Hair follicle dermal papilla cell (primary cell): ENCODE measurements at places on chromosomes 1 and 21. TPM values are rescaled to one million over a fixed set of nuclear protein-coding genes. Genes with fewer than 3 reads are reported as not detected.

The SAMD13 gene
- 0.49 and 0.97 TPM in 2 replicates for total RNA-seq

The FLG2 gene
- not detected in 2 replicates for total RNA-seq

The OR14K1 gene
- total RNA-seq: 0.49 TPM in 1 of 2 replicates, not detected in the other

The GSTM5 gene
- 6.0 and 12.5 TPM in 2 replicates for total RNA-seq

The TMEM125 gene
- total RNA-seq: not detected in 2 replicates

The FAM76A gene
- total RNA-seq: 25.6 and 28.7 TPM in 2 replicates

The ESRRG gene
- under 0.01 TPM in 1 of 2 replicates, not detected in the other for total RNA-seq

The CLCA1 gene
- not detected in 2 replicates for total RNA-seq

The KLHDC7A gene
- total RNA-seq: not detected in 2 replicates

The ARHGEF19 gene
- total RNA-seq: 8.3 and 9.1 TPM in 2 replicates

The EFCAB14 gene
- 63.4 and 66.2 TPM in 2 replicates for total RNA-seq

The CRYZL1 gene
- total RNA-seq: 16.4 and 19.1 TPM in 2 replicates

The TIAM1 gene
- 16.4 and 16.5 TPM in 2 replicates for total RNA-seq

The SYPL2 gene
- total RNA-seq: under 0.01 and 0.12 TPM in 2 replicates

The PPM1J gene
- 1.3 and 1.6 TPM in 2 replicates for total RNA-seq

The MROH9 gene
- 0.36 TPM in 1 of 2 replicates, not detected in the other for total RNA-seq

The C1QB gene
- total RNA-seq: not detected in 2 replicates

The TRIM58 gene
- 1.9 and 2.4 TPM in 2 replicates for total RNA-seq

The S100A12 gene
- total RNA-seq: not detected in 2 replicates

The SLC5A9 gene
- not detected in 2 replicates for total RNA-seq

The SLC30A10 gene
- not detected in 2 replicates for total RNA-seq

The GNG4 gene
- under 0.01 TPM in 1 of 2 replicates, not detected in the other for total RNA-seq

The BACE2 gene
- total RNA-seq: 28.3 and 36.3 TPM in 2 replicates

The CD101 gene
- 0.49 TPM in 1 of 2 replicates, not detected in the other for total RNA-seq

The KRTAP26-1 gene
- total RNA-seq: not detected in 2 replicates

The RAP1A gene
- total RNA-seq: 15.6 and 20.6 TPM in 2 replicates

The DSCAM gene
- total RNA-seq: 0.32 and 0.36 TPM in 2 replicates

The VANGL2 gene
- total RNA-seq: 0.12 and 0.49 TPM in 2 replicates

The GUCA2A gene
- not detected in 2 replicates for total RNA-seq

The TMEM240 gene
- total RNA-seq: 4.7 and 6.7 TPM in 2 replicates

The ANGPTL1 gene
- total RNA-seq: 0.32 and 1.1 TPM in 2 replicates

The EPHA10 gene
- total RNA-seq: not detected in 2 replicates

The LRRC8D gene
- total RNA-seq: 14.1 and 14.3 TPM in 2 replicates

The AKT3 gene
- 36.2 and 39.3 TPM in 2 replicates for total RNA-seq
